ENCODE measurements at places on chromosomes 3 and 15. TPM values are rescaled to one million over a fixed set of nuclear protein-coding genes. Genes with fewer than 3 reads are reported as not detected.

TRPM1 gene
- total RNA-seq: not detected

COL8A1 gene
- not detected for total RNA-seq

SKOR1 gene
- 2.3 TPM for total RNA-seq

NR1I2 gene
- total RNA-seq: not detected

THRB gene
- total RNA-seq: not detected

ACKR2 gene
- total RNA-seq: 0.44 TPM

GCHFR gene
- 17.2 TPM for total RNA-seq

CLN6 gene
- 7.9 TPM for total RNA-seq

CLDN18 gene
- total RNA-seq: not detected

ZNF620 gene
- total RNA-seq: 1.9 TPM

LARP6 gene
- not detected for total RNA-seq

APBA2 gene
- total RNA-seq: 108 TPM

SOX2 gene
- total RNA-seq: not detected

EFCC1 gene
- 0.24 TPM for total RNA-seq
